Activated CD4-positive, alpha-beta T cell treated with anti-CD3 and anti-CD28 coated beads, Interleukin-2, amount 50 U/mL, for 4 hours (primary cell): ENCODE measurements at places on chromosomes 4 and X.

DNA sequence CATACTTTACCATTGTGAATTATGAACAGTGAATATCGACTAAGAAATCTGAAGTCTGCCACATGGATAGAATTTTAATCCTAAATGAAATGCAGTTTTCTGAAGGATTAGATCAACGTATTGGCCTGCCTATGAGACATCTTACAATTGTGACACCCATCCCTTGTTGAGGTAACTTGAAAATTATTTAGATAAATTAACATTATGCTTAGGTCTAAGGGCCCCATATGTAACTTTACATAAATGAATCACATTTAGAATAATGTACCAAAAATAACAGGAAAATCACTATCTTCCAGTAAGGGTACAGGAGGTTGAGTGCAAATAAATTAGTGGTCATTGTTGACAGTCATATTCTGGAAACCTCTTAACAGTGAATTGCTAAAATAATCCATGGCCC, 13.5 kb downstream of the XAGE5 start:
- no peak for DNase-seq

- no peak for DNase-seq
Measured at GRCh38 chrX:44234541-44234940, 108.9 kb downstream of the EFHC2 start.

DNA sequence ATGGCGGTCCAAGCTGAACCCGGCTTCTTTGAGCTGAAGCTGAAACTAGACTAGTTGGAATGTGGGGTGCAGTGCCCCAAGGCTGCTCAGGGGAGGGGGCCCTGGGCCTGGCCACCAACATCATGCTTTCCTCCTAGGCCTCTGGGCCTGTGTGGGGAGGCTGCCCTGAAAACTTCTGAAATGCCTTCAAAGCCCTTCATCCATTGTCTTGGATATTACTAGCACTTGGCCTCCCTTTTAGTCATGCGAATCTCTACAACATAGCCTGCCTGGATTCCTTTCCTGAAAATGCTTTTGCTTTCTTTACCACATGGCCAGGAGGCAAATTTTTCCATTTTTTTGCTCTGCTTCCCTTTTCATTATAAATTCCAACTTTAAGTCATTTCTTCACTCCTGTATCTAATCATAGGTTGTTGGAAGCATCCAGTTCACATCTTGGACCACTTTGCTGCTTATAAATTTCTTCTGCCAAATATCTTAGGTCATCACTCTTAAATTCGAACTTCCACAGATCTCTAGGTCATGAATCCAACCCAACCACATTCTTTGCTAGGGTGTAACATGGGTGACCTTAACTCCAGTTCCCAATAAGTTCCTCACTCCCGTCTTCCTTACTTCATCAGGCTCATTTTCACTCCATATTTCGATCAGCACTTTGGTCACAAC, 103.4 kb downstream of the DDIT4L start:
- DNase-seq: no peak

- no peak for DNase-seq
Measured at GRCh38 chr4:187632260-187632995, 363.1 kb upstream of the ZFP42 start.

DNA sequence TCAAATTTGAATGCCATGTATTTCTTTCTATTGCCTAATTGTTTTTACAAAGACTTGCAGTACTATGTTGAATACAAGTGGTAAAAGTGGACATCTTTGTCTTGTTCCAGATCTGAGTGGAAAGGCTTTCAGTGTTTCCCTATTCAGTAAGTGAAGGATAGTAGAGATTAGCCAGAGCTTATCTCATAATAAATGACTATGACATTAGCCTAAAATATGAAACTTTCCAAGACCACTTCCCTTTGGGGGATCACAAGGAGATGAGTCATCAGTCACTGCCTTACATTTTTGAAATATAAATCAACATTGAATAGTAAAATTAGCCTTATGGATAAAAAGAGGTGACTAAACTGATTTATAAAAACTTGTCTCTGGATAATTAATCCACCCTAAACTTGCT, 554.1 kb upstream of the MAGEB2 start:
- DNase-seq: no peak
